NCI-H187 (cell line): ENCODE measurements at places on chromosomes 12 and 14.

DNA sequence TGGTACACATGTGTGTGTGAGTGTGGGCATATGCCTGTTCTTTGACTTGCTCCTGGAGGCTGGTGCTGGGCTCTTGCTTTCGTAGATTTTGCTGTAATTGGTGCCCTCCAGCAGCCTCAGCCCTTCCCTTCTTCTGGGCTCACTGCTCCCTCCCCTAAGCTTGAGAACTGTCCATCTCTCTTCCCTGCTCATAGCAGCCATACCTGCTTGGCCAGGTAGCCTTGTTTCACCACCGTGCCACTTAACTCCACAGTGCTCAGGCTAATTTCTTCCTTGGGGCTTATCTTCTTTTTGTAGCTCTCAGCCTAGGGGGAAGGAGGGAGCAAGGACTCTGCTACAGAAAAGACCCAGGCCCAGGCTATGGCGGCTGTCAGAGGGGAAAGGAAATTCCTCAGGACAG, 19.8 kb downstream of the PLEK2 start:
- DNase-seq, result no peak

- no peak for DNase-seq
Observed at GRCh38 chr12:78866518-78866917, 1.9 kb downstream of the SYT1 start.

- DNase-seq, result no peak
Observed at GRCh38 chr12:108611884-108612415, 14.1 kb upstream of the TMEM119 start.

GRCh38 chr14:65731933-65732506, 319.5 kb downstream of the FUT8 start:
- no peak for DNase-seq

- DNase-seq, result no peak
Observed at GRCh38 chr14:87080146-87080545, 912.8 kb downstream of the GALC start.

DNA sequence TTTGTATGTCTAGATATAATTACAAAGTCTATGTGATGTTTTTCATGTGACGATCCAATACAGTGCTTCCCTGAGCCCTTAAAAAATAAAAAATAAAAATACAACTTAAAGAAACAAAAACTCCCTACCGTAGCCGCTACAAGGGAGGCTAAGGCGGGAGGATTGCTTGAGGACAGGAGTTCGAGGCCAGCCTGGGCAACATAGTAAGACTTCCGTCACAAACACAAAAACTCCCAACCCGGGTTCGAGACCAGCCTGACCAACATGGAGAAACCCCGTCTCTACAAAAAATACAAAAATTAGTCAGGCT, 669 bp upstream of the CDKN3 start:
- no peak for DNase-seq

- peak; percentile 78 for DNase-seq
Observed at GRCh38 chr12:95218150-95219133, 835 bp downstream of the VEZT start.

DNA sequence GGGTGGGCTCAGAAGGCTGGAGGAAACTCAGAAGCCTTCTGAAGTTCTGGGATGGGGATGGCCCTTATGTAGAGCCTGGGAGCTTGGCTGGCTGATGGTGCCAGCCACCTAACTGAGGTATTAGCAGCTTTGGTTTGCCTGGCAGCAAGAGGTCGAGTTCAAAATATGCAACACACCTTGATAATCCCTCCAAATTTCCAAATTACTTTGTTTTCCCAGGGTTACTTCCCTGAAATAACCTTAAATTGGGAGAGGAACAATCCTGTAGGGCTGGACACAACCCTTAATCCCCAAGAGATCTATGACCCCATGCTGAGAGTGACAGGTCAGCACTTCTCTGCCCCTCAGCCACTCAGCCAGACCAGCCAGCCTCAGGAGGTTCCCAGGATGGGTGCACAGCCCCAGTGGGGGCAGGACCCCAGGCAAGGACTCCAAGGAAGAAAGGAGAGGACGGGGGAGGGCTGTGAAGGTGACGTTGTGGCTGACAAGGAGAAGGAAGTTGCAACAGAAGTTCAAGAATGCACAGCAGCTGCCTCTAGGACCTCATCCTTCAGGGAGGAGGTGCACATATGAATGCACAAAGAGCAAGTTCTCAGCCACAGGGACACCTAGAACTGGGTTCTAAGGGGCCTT, 18.6 kb upstream of the KRT77 start:
- no peak for DNase-seq

DNA sequence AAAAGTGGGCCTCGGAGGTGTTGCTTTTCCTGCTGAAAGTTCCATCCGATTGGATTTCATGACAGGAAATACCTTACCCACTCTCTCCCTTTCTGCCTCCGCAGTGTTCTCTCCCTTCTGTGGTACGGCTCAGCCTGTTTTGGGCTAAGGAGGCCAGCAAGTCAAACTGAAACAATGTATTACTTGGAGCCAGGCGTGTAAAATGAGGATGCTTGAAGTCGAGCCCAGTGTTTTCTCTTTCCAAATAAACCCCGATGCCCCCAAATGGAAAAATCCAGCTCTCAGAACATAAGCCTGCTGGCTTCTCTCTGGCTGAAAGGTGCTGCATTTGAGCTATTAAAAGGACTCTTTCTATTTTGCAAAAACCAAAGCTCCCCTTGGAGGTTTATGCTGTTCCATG, 124.7 kb downstream of the ZNF664 start:
- no peak for DNase-seq

GRCh38 chr14:47763188-47763854, 87.9 kb upstream of the MDGA2 start:
- DNase-seq, result no peak

- DNase-seq, result no peak
Observed at GRCh38 chr14:37726708-37727107, 131.3 kb downstream of the TTC6 start.

DNA sequence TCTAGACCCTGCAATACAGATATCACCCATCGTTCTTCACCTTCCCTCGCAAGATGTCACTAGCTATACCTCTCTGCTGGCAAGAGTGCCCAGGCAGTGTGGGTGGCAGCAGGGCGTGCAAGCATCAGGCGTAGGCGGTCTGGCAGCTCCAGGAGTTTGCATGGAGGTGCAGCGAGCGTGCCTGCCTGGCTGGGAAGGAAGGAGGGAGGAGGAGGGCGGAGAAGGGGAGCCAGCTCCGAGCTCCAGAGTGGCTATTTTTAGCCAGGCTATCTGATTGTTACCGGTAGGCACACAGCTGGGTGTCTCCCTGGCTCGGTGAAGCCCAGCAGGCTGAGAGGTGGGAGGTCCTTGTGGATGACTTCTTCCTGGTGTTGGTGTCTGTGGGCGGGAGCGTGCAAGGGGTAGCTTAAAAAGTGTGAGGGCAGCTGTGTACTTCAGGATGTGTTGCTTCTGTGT, 6.2 kb downstream of the FOXJ2 start:
- DNase-seq, result peak; percentile 43

DNA sequence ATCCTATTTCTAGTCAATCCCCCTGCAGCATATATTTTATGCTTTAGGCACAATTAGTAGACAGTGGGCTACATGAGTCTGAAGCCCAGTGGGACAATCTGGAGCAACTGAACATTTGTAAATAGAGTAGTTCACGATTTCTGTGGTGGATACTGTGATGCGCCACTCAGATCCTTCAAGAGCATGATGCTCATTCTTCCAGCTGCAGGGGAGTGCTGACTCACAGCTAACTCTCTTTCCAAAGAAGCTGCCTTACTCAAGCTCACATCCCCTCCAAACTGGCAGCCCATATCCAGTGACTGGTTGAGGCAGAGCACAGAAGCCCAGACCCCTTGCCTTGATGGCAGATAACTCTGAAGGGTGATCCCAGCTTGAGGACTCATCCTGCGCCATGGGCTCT, 224.2 kb upstream of the EEA1 start:
- no peak for DNase-seq

DNA sequence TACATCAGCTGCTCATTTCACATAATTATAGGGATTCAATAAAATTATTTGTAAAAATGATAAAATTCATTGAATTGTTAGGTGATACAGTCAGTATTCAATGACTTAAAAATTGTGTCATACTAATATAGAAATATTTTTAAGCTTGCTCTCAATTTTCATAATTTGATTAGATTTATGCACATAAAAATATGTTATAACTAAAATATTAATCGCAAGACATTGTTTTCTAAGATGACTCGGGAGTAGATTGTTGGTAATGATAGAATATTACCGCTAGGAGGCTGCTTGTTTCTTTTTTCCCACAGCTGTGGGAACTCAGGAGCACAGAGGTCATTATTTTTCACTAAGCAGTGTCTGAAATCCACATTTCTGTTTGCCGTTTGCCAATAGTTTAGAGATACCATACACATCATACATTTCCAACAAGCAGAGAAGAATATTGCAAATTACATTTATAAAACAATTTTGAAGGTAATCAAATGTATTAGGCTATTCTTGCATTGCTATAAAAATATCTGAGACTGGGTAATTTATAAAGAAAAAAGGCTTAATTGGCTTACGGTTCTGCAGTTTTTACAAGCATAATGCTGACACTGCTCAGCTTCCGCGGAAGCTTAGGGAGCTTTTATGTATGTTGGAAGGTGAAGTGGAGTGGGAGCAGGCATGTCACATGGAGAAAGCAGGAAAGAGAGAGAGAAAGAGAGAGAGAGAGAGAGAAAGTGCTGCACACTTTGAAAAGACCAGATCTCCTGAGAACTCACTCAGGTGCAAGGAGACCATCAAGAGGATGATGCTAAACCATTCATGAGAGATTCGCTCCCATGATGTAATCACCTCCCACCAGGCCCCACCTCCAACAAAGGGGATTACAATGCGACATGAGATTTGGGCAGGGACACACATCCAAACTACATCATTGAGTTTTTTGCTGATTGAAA, 9.2 kb downstream of the CD69 start:
- no peak for DNase-seq

DNA sequence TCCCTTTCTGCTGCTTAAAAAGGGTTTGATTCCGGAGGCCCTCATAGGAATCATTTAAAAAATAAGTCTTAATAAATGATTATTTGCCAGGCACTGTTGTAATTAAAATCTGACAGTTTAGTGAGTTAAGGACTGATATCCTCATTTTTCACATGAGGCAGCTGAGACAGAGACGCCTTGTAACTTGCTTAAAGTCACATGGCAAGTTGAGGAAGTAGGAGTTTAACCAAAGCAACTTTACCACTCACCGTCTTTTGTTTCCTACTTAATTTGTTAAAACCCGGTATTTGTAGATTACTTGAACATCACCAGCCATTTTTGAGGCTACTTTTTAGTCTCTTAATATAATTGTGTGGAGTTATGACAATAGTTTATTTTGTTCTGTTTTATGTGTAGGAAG, 2.4 kb downstream of the TIGAR start:
- DNase-seq, result no peak

DNA sequence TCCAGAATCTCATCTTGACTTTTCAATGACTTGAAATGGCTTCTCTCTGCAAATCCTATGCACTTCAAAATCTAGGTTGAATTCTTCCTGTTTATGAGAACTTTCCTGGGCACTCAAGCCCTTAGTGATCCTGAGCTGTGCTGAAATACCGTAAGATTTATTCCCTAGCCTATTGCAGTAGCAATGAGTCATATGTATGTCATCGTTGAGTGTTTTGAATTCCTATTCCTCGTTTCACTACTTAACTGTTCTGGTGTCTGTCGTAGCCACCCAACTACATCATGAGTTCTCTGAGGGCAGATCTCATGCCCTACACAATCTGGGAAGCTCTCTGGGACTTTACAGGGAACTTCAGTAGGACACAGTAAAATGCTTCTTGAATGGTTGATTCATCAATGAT, 190.8 kb upstream of the TMEM132C start:
- DNase-seq, result no peak

GRCh38 chr14:87349921-87350320, 643.1 kb downstream of the GALC start:
- DNase-seq, result no peak

DNA sequence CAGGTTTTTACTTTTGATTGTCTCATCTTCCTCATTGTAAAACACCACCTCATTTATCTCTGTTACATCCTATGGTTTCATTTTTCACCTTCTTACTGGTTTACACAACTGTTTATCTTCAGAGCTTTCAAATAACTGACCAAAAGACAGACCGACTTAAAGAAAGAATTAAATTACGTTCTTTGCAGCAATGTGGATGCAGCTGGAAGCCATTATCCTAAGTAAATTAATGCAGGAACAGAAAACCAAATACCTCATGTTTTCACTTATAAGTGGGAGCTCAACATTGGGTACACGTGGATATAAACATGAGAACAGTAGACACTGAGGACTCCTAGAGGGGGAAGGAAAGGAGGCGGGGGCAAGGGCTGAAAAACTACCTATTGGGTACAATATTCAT, 729.0 kb upstream of the USP15 start:
- DNase-seq, result no peak

DNA sequence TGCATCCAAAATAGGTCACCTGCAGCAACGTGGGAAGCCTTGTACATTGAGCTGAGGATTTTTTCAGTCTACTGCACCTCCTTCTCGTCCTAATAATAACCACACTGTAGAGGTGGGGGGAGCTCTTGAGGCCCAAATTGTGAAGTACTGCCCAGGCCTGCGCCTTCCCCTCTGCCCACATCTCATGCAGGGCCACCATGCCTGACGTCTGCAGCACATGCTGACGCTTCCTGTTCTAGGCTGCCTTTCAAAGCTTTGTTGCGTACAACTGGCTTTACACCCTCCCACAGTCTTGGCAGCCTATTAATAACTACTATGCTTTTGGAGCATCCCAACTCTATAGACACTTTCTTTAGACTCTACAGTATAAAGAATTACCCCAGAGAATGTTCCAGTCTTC, 26.5 kb upstream of the TTC7B start:
- no peak for DNase-seq

GRCh38 chr14:47148686-47149085, 497.1 kb upstream of the RPL10L start:
- DNase-seq, result no peak
